Cerebellum (tissue), 4 donors: ENCODE measurements at places on chromosomes 2 and 18. TPM values are rescaled to one million over a fixed set of nuclear protein-coding genes. Genes with fewer than 3 reads are reported as not detected.

APCDD1 gene
- total RNA-seq: 41.6 TPM

- DNase-seq: no peak
Measured at GRCh38 chr18:45571714-45572113, 43.6 kb upstream of the SLC14A2 start.

DYNC2LI1 gene
- total RNA-seq: 43.4 TPM

- DNase-seq: no peak
Measured at GRCh38 chr2:207662203-207662602, 37.0 kb upstream of the METTL21A start.

DNA sequence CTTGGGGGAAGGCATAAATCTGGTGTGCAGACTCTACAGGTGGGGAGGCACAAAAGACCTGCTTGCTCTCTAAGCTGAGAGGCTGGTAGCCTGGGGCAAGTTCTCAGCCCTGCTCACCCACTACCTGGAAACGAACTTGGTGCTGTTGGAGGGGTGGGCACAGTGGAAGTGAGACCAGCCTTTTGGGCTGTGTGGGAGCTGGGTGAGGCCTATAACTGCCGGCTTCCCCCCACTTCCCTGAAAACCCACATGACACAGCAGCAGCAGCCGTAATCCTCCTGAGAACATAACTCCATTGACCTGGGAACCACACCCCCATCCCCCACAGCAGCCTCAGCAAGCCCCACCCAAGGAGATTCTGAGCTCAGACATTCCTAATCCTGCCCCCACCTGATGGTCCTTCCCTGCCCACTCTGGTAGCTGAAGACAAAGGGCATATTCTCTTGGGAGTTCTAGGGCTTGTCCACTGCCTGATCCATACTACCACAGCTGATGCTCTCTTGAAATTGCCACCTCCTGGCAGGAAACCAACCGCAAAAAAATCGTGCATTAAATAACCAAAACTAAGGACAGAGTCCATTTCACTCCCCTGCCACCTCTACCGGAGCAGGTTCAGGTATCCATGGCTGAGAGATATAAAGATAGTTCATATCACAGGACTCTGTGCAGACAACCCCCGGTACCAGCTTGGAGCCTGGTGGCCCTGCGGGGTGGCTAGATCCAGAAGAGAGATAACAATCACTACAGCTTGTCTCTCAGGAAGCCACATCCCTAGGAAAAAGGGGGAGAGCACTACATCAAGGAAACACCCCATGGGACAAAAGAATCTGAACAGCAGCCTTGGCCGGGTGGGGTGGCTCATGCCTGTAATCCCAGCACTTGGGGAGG is 178.1 kb downstream of the NDUFA10 start:
- DNase-seq: no peak

GRCh38 chr2:38146907-38147307 is 71.0 kb upstream of the CYP1B1 start:
- DNase-seq: no peak

LINC00305 gene
- not detected for total RNA-seq
